ENCODE measurements at places on chromosomes 6 and 20.

- DNase-seq: peak; percentile 71
Observed at GRCh38 chr6:161443848-161444247, 170.0 kb upstream of the AGPAT4 start.

GRCh38 chr6:111485342-111485741, 2.3 kb upstream of the REV3L start:
- peak; percentile 48 for DNase-seq

GRCh38 chr20:18729231-18729825, 84.3 kb upstream of the SCP2D1 start:
- no peak for DNase-seq

DNA sequence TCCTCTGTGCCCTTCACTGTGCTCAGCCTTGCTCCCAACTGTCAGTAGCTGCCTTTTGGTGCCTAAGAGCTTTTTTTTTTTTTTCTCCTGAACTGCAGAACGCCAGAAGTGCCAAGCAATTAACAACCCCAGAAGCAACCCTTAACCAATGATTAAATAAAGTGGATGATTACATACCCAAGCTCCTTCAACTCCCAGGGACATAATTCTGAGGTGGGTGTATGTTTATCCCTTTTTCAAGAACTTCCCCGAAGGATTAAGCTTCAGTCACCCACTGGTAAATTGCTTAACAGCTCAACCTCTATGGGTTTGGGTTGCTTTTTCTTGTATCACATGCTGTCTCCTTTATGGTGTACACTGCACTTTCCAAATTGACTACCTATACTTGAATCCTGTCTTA, 41.1 kb downstream of the KLHL31 start:
- no peak for DNase-seq

GRCh38 chr20:33568378-33568777, 78.5 kb downstream of the CBFA2T2 start:
- no peak for DNase-seq

DNA sequence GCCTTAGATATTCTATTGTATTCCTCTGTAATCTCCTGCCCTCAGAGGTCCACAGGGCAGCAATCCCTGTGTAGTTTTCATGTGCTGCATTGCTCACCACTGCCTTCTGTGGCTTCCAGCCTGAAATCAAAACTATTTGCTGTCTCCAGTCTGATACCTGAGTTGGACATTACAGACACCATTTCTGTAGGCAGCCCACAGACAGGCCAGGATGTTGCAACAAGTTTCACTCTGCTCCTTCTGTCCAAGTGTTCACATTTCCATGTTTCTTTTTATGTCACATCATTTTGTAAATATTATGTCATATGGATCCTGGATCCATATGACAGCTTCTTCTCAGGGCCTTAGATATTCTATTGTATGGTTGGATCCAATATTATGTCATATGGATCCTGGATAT, 21.7 kb downstream of the ECI2 start:
- DNase-seq: no peak

DNA sequence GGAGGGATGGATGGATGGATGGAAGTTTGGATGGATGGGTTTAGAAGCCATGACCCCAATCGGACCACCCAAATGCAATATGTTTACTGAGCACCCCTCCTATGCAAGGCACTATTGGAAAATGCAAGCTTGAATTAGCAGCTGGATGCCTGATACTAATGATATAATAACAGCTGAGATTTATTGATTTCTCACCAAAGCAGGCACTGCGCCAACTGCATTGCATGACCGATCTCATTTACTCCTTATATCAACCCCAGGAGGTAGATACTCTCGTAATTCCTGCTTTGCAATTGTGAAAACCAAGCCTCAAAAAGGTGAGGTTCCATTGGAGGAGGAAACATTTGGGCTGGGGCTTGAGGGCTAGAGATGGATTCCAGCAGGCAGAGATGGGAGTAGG, 89.7 kb downstream of the KCNB1 start:
- no peak for DNase-seq

DNA sequence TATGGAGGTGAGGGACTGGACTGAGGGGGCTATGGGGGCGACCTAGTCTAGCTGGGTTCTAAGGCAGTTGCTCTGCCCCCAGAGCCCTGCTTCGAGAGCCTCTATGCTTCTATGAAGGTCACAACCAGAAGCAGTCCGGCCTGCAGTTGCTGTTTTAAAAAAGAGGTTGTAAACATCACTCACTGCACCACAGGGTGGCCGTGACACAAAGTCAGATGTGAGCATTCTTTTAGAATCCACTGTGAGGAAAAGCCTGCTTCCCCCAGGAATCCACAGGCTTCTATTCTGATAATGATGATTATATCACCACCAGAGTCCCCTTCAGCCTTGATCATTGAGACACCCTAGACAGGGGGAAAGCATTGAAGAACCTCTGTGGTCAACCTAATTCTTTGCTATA, 229.7 kb upstream of the AGPAT4 start:
- no peak for DNase-seq

GRCh38 chr20:36478137-36478905, 63.0 kb upstream of the MYL9 start:
- no peak for DNase-seq

Measured in astrocyte of the hippocampus (primary cell).